Hematopoietic multipotent progenitor cell treated with erythropoietin and hydrocortisone succinate and interleukin-3 and kit ligand, for 17 days (in vitro differentiated cells): ENCODE measurements at places on chromosomes 3 and 15.

DNA sequence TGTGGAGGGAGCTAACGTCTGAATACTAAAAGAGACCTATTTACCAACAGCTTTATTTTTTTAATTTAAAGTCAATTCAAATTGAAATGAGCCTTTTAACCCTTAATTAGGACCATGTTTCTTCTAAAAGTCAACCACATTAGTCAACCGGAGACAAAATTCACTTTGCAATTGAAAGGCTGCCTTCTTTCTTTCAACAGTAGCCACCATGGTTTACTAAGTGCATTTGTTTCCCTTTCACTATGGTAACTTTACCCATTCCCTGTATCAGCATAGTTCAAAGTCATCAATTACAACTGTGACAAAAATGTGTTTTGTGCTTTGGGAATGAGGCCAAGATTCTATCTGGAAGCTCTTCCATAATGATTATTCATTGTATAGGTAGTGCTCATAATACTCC, 225.4 kb downstream of the EPHA3 start:
- DNase-seq = no peak

DNA sequence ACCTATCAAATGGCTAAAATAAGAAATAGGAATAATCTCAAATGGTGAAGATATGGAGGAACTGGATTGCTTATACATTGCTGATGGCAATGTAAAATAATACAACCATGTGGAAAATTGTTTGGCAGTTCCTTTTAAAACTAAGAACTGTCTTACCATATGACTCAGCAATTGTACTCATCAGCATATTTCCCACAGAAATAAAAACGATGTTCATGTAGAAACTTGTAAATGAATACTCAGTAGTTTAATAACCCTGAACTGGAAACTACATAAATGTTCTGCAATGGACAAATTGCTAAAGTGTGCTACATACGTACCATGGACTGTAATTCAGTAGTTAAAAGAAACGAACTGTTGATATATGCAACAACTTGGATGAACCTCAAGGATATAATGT, 253.9 kb upstream of the RBMS3 start:
- DNase-seq = no peak

DNA sequence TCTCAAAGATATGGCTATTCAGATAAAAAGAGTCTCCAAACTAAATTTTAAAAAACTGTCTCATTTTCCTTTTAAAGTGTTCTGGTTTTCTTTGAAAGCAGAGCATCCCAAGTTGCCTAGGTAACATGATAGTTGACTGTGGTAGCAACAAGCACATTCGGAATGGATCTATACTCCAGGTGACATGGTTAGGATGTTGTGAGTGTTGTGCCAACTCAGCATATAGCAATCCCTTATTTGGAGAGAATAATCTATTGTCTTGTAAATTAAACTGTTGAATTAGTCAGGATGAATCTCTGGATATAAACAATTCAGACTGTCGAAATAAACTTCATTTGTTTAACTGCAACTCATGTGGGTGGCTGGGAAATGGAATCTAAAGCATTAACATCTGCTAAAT, 418.6 kb downstream of the TUSC7 start:
- no peak for DNase-seq

DNA sequence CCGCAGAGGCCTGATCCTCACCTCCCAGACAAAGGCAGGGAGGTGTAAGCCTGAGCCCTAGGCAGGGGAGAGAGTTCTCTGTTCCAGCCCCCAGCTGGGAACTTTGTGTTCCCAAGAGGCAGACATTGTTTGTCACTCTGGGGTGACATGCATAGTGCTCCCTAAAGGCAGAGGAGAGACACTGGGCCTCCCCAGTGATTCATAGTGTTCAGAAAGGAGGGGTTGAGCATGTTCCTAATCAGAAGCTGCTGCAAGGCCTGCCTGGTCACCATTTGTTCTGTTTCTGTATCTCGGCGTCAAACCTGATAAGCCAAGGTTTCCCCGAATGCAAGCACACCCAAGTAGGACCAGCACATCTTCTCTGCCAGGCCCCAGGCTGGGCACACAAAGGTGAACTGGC, 24.0 kb upstream of the SLC6A6 start:
- no peak for DNase-seq

DNA sequence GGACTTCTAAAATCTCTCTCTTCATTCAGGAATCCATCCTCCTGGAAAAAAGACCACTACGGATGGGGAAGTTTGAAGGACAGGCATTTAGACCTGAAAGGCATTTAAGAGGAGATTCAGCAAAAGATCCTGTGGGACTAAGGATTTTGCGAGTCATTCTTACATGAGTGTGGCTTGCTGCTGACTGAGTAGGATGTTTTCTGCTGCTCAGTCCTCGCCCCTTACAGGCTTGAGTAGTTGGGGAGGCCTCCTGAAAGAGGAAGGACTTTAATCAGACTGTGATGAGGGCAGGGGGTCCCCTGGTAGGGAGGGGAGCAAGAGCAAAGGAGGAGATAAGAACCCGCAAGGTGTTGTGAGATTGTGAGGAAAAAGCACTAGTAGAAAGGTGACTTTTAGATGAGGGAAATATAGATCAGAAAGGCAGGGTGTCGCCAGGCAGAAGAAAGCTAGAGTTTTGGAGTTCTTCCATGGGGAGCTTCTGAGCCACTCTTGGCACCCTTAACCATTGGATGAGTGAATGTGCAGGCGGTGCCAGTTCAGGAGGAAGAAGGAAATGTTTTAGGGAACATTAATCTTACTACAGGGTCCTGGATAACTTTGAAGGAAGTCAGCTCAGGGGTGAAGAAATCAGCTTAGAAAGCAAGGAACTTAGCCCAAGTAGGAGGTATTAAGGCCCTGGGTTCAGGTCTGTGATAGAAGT, 171.1 kb downstream of the RORA start:
- no peak for DNase-seq

GRCh38 chr3:9550999-9551398, 2.6 kb downstream of the LHFPL4 start:
- DNase-seq = no peak

- DNase-seq = no peak
These were observed 5.2 kb downstream of the LRIG1 start for GRCh38 chr3:66495668-66496045.

DNA sequence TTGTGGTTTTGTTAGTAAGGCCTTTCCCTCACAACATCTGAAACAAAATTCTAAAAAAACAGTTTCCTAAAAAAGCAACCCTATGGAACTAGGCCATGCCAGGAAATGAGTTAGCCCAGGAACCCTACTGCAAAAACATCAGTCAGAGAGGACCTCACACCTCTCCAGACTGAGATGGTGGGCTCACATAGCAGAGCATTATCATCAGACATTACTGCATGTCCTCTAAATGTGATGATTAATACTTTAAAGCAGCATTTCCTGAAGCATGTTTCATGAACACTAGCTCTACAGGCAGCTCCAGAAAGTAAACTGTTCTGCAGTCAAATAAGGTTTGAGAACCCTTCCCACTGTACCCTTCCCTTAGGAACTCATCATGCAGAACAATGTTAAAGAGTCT, 232.3 kb upstream of the MRPL3 start:
- no peak for DNase-seq

DNA sequence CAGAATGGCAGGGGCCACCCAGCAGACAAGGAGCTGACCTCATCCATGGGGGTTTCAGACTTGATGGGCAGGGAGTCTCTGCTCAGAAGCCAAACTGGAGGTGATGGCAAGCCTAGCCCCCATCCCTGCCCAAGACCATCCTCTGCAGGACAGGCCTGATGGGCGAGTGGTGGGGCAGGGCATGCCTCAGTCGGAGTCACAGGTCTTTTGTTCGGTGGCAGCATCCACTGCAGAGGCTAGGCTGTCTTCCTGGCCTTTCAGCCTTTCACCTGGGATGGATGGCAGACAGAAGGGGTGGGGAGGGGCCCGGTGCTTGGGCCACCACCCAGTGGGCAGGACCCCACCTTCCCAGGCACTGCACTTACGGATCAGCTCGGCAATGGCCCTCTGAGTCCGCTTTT, 44.4 kb downstream of the PTH1R start:
- no peak for DNase-seq

DNA sequence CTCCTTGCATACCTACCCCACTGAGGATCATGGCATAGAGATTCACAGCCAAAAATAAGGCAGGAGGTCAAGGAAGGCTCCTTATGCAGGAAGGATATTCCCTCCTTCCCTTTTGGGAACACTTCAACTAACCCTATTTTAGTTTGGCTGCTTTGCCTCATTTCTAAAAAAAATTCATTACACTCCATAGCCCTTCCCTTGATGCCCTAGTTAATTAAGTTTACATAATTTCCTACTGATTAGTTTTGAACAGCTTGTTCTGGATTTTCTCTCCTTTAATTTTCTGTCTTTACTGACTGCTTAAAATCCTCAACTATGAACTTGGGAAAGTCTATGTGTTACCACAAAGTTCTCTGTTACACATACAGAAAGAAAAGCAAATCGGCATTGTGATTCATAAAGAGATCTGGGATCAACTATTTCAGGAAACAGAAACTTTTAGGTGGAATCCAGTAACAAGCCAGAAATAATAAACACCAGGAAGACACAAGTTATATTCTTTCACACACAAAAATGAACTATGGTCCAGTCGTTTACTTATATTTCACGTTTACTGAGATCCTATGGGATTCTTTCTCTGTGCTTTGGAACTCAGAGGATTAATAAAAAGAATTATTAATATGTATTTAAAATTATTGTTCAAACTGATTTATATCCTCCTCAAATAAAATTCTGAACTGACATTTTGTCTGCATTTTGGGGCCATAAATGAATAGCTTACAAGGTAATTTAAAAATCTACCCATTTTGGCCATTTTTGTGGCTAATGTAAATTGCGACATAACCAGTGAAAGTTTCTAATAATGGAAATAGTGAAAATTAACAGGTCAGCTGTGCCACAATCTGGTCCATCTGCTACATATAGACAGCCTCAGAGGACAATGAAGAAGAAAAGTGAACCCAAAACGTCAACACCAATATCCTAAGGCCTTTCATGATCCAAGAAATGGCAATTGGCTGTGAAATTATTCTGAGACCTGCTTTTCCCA, 113.8 kb downstream of the FRMD5 start:
- DNase-seq = no peak
